CD4-positive, alpha-beta T cell treated with Interleukin-17A for 4 hours (primary cell): ENCODE measurements at places on chromosomes 6 and 20.
A peak's percentile ranks its signal among the peaks of the same experiment; 100 is the strongest.

- DNase-seq = no peak
Observed at GRCh38 chr6:2916158-2916925, 13.2 kb upstream of the SERPINB9 start.

GRCh38 chr6:163098827-163099479 is 315.6 kb upstream of the QKI start:
- no peak for DNase-seq

GRCh38 chr6:1144842-1145767 is 166.8 kb upstream of the FOXQ1 start:
- no peak for DNase-seq

GRCh38 chr20:36528875-36529417 is 12.4 kb upstream of the MYL9 start:
- no peak for DNase-seq

GRCh38 chr20:47500554-47500953 is 1.1 kb upstream of the NCOA3 start:
- DNase-seq = no peak

GRCh38 chr6:152836523-152836922 is 85.9 kb downstream of the VIP start:
- DNase-seq = no peak

DNA sequence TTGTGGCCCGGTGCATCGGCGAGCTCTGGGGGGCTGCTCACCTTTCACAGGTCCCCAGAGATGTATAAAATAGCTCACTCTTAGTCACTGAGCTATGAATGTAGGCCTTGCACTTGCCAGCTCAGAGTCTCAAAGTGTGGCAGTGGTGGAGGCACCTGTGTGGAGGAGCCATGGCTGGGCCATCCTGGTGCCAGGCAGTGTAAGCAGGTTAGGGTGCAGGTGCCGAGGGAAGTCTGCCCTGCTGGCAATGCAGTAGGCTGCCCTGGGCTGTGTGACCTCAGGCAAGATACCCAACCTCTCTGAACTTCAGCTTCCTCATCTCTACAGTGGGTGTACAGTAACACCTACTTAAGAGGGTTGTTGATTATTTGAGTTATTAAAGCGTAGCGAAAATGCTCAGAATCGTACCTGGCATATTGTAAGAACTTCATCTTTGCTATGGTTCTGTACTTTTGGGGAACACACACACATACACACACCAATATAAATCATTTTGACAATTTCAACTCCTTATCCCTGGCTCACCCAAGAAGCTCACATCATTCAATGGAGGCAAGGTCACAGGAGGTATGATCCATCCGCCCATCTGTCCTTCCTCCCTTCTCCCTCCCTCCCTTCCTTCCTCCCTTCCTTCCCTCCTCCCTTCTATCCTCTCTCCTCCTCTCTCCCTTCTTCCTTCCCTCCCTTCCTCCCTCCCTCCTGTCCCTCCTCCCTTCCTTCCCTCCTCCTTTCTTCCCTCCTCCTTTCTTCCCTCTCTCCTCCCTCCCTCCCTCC is 66.8 kb upstream of the STX16 start:
- no peak for DNase-seq

GRCh38 chr6:41502917-41503671 is 43.1 kb upstream of the FOXP4 start:
- DNase-seq = no peak

DNA sequence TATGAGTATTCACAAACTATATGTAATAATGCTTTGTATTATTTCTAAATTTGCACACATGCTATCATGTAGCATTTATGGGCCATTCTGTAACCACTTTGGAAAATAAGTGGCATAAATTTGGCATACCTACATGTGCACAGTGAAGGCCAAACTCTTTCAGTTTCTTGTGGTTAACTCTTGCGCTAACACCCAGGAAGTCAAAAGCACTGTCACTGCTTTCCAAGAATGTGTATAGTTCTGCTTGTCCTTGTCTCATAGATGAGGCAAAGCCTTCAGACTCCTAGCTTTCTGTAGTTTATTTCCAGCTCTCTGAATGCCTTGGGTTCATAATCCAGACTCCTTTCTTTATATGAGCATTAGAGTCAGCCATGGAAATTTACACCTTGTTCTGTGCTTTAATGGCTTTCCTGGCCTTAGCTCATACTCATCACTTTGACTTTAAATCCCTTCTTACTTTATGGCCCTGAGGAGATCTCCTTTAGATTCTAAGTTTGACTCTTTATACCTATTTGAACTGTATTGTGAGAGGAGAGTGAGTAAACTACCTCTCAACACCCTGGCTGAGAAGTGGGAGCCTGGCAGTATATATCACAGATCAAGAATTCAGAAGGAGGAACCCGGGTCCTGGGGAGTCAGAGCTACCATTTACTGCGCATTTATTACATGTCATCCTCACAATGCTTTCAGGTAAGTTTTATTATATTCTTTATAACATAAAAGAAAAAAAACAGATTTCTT is 949 bp upstream of the SLC17A3 start:
- no peak for DNase-seq

- DNase-seq = no peak
Observed at GRCh38 chr20:25218492-25218891, 23.0 kb downstream of the ENTPD6 start.

DNA sequence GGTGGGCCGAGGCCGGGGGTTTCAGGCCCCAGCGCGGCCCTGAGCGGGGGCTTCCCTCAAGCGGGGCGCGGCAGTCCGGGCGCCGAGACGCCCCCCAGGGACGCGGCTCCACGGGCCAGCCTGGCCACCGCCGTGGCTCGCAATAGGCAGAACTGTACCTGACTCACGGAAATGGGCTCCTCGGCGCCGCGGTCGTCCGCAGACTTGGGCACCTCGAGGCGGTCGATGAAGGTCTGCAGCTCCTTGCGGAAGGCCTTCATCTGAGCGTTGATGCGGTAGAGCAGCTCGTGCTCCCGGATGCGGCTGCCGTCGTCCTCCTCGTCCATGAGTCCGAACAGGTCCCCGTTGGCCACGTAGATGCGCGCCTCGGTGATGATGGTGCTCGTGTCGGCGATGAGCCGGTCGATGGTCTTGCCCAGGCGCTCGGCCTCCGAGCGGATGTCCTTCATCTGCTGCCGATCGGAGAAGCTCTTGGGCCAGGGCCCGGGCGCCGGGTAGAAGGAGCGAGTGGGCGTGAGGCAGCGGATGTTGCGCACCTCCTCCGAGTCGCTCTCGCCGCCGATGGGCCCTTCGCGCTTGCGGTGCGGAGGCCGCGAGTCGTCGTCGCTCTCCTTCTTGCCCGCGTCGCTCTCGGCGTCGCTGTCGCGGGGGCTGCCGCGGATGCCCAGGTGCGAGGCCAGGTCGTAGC is 16.1 kb upstream of the KIAA0408 start:
- no peak for DNase-seq

- no peak for DNase-seq
Observed at GRCh38 chr20:61525781-61526431, 273.8 kb downstream of the CDH4 start.

DNA sequence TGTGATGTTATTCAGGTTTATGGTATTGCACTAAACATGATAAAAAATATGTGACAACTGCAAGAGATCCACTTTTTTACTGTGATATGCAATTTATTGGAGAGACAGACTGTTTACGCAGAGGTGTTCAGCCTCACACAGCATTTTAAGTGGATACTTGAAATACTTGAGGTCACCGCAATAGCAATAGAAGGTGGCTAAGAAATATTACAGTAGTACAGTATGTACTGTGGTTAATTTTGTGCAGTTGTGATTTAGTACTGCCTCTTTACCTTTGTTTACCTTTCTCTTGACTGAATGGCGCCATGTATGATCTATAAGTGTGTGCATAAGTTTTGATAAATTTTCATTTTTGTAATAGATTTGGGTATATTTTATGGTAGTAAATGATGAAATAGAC is 17.4 kb downstream of the MACROD2 start:
- no peak for DNase-seq

DNA sequence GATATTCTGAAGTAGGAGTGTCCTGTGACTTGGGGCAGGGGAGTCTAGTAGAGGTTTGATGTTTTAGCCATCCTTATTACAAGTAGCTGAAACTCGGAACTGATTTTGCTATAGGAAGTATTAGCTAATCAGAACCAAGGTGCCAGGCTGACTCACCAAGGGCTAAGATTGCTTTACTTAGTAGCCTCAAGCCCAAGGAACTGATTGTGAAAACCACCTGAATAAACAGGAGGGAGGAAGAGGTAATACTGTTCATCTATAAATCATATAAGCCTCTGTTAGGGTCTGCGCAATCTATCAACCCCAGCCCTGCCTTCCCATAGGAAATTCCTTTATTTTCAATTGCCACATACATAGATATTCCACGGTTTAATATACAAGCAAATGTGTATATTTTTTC is 54.4 kb downstream of the GNAS start:
- DNase-seq = no peak

DNA sequence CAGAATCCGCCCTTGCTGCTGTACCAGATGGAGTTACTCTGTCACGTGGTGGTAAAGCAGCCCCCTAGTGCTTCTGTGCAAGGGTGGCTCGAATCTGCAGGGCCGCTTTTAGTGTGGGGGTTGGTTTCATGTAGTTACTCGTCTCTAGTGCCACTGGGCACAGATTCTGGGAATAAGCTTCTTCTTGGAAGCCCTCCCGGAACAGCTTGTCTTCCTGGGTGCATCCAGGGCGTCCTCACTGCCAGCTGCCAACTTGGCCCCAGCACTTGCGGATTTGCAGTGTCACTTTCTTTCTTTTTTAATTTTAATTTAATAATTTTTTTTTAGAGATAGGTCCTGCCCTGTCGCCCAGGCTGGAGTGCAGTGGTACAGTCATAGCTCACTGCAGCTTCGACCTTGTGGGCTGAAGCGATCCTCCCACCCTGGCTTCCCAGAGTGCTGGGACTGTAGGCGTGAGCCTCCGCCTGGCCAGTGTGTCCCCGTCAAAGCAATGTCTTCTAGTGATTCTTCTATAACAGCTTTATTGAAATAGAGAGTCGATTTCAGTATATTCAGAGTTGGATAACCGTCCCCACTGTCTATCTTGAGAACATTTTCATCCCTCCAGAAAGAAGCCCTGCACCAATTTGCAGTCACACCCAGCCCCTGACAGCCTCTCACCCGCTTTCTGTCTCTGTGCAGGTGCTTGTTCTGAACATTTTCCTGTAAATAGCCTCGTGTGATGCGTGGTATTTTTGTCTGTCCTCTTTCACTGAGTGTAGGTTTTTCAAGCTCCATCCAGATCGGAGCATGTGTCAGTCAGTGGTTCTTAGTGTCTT is 25.9 kb downstream of the PYGB start:
- no peak for DNase-seq

DNA sequence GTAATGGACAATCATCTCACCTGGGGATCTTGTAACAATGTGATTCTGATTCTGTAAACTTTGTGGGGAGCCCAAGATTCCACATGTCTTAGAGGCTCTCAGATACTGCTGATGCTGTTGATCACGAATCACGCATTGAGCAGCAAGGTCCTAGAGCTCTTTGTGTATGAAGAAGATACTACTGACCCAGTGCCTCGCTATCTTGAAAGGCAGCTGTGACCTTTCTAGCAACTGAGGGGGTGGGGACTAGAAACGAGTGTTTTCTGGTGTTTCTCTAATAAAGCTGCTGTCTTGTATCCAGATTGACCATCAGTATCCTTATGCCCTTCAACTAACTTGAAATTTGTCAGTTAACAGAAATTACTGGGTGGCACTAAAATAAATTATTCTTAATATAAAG is 142.9 kb downstream of the MTHFD1L start:
- DNase-seq = no peak

DNA sequence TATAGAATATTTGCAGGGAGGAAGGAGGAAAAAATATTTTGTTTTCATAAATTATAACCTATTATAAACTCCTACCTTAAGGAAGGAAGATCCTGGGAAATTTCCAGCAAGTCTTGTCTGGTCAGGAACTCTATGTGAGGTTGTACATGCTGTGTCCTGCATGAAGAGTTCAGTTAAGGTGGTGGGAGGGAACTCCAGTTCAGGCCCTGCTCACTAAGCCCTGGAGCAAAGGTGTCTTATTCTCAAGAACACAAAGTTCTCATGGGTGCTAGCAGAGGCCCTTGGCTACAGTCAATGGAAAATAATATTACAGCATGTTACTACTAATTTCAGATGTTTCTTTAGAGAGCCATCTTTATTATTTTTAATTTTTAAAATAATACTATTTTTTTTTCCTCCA is 3.8 kb upstream of the OGFRL1 start:
- DNase-seq = no peak

GRCh38 chr20:45484676-45485075 is 15.1 kb downstream of the WFDC2 start:
- DNase-seq = no peak

GRCh38 chr6:108592371-108593337 is 31.9 kb downstream of the FOXO3 start:
- peak; percentile 48 for DNase-seq

GRCh38 chr6:15358579-15359327 is 112.9 kb downstream of the JARID2 start:
- no peak for DNase-seq

- DNase-seq = peak; percentile 44
Observed at GRCh38 chr6:26270486-26270861, 94.5 kb upstream of the BTN3A2 start.

DNA sequence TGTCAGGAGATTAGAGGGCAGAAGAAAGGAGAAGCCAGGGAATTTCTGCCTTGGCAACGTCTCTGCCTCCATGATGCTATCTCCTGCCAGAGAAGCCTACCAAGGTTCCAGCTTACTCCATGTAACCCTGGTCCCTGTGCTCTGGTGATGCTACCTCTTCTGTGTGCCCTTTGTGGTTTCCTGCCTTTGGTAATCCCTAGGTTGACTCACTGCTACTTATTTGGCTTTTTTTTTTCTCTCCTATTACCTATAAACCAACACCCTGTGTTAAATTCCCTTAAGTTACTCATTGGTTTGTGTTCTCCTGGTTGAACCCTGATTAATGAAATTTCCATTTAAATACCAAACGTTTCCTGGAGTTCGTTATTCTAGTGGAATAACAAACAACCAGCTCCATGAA is 527.8 kb upstream of the FLRT3 start:
- no peak for DNase-seq

- DNase-seq = no peak
Observed at GRCh38 chr20:47857187-47857568, 71.9 kb upstream of the SULF2 start.

- no peak for DNase-seq
Observed at GRCh38 chr6:36135053-36135731, 4.9 kb downstream of the MAPK13 start.

GRCh38 chr6:166477647-166478365 is 95.1 kb upstream of the MPC1 start:
- DNase-seq = no peak

- peak; percentile 4 for DNase-seq
Observed at GRCh38 chr6:73515204-73515655, 5.6 kb downstream of the EEF1A1 start.
